Mucosa of gallbladder (tissue), 1 donor: ENCODE measurements at places on chromosomes 7 and 10.

- no peak for DNase-seq
Measured at GRCh38 chr7:101179117-101179516, 976 bp downstream of the NAT16 start.

GRCh38 chr10:76029782-76030181 is 598.4 kb downstream of the LRMDA start:
- no peak for DNase-seq

DNA sequence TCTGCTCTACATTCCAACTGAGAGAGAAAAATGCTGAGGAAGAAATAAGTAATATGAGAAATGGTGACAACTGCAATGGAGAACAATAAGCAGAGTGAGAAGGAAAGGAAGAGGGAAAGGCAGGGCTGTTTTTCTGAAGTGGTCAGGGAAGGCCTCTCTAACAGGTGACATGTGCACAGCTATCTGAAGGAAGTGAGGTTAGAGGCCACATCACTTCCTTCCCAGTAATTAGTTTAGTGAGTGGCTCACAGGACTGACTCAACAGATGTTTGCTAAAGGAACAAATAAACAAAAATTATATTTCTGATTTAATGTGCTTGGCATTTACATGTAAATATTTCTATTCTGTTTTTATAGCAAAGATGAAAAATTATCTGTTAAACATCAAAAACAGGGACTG is 77.9 kb downstream of the ARHGAP21 start:
- DNase-seq: no peak

DNA sequence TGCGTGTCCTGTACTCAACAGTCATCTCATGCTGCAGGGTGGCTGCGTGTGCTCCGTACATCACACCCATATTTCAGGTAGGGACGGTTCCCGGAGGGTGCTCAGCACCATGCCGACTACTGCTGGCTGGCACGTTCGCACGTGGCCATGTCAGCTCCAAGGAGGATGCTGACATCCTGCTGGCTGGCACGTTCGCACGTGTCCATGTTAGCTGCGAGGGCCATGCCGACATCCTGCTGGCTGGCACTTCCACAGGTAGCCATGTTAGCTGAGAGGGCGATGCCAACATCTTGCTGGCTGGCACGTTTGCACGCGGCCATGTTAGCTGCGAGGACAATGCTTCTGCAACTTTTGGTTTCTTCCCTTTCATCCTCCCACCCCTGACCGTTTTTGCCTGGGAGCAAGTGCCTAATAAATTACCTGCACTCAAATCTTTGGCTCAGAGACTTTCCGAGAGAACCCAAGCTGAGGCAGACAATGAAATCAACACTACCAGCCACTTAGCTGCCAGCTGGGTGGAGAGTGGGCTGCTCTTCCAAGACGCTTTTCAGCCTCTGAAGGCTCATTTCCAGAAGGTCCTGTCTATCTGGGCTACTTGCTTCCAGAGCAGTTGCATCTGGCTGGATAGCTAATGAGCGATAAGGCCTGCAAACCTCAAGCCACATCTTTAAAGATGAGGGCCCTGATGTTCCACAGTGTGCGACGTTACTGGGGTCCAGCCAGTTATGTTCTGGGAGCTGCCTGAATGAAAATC is 104.6 kb downstream of the WDR37 start:
- DNase-seq: no peak

- peak; percentile 14 for DNase-seq
Measured at GRCh38 chr7:106858618-106859532, 6.2 kb upstream of the PIK3CG start.

GRCh38 chr10:21926358-21926925 is 77.1 kb downstream of the DNAJC1 start:
- no peak for DNase-seq

DNA sequence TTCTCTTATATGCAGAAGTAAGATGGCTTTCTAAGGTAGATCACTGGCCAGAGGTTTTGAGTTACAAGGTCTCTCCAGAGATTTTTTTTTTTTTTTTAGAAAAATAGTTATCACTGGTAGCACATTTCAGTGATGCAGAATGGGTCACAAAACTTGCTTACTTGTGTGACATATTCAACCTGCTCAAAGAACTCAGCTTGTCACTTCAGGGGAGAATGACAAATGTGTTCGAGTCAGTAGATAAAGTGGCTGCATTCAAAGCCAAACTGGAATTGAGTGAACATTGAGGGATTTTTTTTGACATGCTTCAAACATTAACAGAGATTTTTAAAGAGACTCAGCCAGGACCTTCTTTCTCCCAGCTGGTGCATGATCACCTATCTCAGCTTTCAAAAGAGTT is 33.4 kb downstream of the PHTF2 start:
- DNase-seq: no peak

GRCh38 chr10:115141254-115141653 is 48.1 kb downstream of the ATRNL1 start:
- DNase-seq: no peak

- no peak for DNase-seq
Measured at GRCh38 chr10:16949816-16950215, 132.6 kb upstream of the RSU1 start.

DNA sequence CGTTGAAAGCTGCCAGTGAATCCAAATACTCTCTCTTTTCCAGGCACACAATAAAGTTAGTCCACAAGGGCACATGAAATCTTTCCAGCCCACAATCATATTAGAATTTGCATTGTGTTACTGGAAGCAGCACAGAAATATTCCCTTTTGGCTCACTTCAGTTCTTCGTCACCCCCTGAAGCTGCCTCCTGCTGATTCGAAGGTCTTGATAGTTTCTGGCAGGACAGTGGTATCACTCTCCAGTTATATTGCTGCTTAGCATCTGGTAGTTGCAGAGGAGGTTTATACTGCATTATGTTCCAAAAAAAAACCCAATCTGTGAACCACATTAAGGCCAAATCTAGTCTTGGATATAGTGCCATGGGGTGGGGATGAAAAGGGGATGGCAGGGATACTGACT is 253.2 kb downstream of the BICC1 start:
- DNase-seq: no peak

- DNase-seq: peak; percentile 46
Measured at GRCh38 chr7:17130281-17131059, 168.0 kb upstream of the AHR start.

GRCh38 chr10:23702977-23703414 is 264.1 kb downstream of the OTUD1 start:
- peak; percentile 42 for DNase-seq

DNA sequence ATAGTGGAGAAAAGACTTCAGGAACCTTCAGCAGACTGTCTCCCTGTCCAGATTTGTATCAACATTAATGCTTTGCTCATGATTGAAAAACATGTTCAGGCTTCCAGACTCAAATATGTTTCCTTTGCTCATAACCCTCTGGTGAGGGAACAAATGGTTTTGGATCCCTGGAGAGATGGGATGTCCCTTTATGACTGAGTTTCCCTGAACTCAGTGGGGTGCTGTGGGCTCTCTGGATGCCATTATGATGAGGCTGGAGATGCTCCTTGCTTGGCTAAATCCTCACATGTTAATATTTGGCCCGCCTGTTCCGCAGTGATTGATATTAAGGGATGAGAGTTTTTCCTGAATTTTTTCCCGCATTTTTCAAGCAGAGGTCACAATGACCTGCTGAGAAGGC is 749.4 kb downstream of the SUGCT start:
- no peak for DNase-seq

- no peak for DNase-seq
Measured at GRCh38 chr10:92553959-92554358, 19.9 kb downstream of the IDE start.

DNA sequence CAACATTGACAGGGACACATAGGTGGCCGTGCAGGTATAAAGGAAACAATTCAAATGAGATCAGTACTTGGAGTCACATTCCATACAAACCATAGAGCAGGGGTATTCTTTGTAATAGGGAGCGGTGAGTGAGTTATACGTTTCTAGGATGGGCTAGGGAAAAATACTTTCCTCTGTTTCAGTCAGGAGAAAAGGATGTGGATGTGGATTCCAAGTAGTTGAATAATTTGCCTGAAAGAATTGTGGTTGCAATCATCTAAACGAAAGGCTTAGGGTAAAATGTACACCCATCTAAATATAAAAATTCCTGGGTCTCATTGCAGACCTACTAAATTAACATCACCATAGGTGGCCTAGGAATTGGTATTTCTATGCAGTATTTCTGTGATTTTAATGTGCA is 270.7 kb upstream of the IGFBP3 start:
- no peak for DNase-seq

DNA sequence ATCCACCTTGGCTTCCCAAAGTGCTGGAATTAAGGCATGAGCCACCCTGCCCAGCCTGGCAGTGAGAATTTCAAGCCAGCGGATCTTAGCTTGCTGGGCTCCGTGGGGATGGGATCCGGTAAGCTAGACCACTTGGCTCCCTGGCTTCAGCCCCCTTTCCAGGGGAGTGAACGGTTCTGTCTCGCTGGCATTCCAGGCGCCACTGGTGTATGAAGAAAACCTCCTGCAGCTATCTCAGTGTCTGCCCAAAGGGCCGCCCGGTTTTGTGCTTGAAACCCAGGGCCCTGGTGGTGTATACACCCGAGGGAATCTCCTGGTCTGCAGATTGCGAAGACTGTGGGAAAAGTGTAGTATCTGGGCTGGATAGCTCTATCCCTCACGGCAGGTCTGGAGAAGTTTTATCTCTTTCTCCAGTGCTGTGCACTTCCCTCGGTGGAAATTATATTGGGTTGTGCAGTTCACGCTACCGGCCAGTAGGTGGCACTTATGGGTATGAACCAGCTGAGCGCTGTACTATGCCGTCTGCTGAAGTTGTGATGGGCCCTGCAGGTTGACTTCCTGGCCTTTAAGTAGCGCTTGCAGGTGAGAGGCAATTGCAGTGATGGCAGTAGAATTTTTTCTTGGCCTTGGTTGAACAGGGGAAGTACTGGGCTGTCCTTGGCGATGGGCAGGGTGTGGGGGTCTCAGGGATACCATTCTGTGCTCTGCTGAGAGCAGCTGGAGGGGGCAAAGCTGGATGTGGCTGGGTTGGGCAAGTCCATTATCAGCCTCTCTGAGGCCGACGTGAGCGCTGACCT is 138.0 kb upstream of the MTPN start:
- DNase-seq: peak; percentile 27

- DNase-seq: no peak
Measured at GRCh38 chr10:87500646-87501048, 4.0 kb upstream of the MINPP1 start.

DNA sequence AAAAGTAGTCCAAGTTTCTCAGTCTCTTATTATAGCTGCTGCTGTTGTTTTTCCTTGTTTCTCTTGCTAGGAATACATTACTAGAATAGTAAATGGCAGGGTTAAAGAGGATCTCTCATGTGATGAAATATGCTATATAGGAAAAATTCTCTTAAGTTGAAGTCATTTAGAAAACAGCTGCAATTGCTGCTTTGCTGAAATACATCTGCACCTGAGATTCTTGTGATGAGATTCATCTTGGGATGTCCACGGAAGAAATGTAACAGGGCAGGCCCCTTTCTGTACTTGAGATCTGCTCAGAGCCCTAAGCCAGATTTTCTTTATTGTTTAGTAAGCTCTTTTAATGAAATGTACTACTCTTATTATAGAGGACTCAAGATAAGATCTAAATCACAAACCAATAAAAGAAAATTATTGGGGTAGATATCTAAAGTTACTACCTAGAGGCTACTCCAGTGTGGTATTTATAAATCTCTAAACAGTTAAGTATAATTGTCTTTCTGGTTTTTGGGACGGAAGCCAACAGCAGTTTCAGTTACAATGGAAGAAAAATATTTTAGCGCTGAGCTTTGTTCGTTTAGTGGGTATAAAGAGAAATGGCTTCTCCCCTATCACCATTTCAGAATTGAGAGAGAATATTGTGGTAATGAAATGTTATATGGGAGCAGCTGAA is 701.5 kb downstream of the KCNMA1 start:
- DNase-seq: no peak

DNA sequence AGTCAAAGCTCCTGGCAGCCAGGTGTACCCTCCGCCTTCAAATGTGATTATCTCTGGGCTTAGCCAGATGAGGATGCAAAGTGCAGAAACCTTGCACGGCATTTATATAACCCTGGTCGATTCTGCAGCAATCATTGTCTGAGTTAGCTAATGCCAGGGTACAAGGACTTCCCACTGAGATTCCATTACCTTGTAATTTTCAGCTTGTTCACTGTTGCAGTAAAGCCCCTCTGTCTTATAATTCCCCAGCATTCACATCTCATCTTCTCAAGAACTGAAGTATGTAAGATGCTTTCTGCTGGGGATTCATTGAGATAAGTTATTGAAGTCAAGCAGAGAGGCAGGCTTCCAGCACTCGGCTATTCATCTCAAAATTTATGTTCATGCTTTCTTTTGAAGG is 1090.6 kb upstream of the AUTS2 start:
- DNase-seq: no peak

- DNase-seq: no peak
Measured at GRCh38 chr10:31031205-31031557, 484 bp downstream of the ZNF438 start.

- DNase-seq: no peak
Measured at GRCh38 chr10:44066527-44067255, 318.2 kb downstream of the CXCL12 start.

- DNase-seq: peak; percentile 96
Measured at GRCh38 chr7:99142727-99143520, 984 bp downstream of the SMURF1 start.

- no peak for DNase-seq
Measured at GRCh38 chr7:40546616-40547501, 412.1 kb downstream of the SUGCT start.

- no peak for DNase-seq
Measured at GRCh38 chr10:6755781-6756460, 175.8 kb upstream of the PRKCQ start.

DNA sequence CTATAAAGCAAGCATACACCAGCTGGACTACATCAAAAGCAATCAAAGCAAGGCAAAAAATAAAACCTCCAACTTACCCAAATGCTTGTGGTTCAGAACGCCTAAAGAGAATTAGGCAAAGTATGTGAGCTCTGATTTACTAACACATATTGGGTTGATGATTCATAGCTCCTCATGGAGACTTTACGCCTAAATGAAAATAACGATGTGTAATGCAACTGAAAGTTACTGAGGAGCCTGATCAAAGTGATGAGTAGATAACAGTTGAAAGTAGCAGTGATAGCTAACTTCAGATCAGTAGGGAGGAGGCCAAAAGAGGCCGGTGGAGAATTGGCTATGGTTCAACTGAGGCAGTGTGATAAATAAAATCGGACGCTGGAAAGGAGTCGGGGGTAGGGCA is 85.0 kb downstream of the MPP7 start:
- no peak for DNase-seq

- no peak for DNase-seq
Measured at GRCh38 chr7:96329241-96329640, 7.3 kb upstream of the SLC25A13 start.

DNA sequence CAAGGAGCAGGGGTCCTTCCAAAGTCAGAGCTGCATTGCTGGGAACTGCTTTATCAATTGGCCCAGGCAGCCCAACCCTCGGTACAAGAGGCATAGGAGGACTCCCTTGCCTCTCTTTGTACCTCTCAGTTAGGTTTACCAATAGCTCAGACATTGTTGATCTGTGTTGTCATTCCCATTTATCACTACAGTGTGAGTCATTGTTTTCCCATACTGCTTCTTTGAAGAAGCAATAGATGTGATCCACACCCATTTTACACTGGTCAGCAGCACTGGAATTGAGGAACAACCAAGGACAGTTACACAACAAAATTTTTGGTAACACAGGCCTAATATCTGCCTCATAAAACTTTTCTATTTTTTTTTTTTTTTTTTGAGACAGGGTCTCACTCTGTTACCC is 307.2 kb downstream of the SNX13 start:
- no peak for DNase-seq
